ENCODE measurements at places on chromosomes 5 and 9. TPM values are rescaled to one million over a fixed set of nuclear protein-coding genes. Genes with fewer than 3 reads are reported as not detected.

NCBP1 gene
- 54.0 TPM for total RNA-seq

DOCK8 gene
- 4.2 TPM for total RNA-seq

JAKMIP2 gene
- 55.6 TPM for total RNA-seq

NKD2 gene
- 5.3 TPM for total RNA-seq

PCDHGA5 gene
- 7.2 TPM for total RNA-seq

GLDC gene
- 26.3 TPM for total RNA-seq

NDUFB6 gene
- total RNA-seq = 57.0 TPM

C9orf43 gene
- 0.69 TPM for total RNA-seq

BTNL8 gene
- not detected for total RNA-seq

NMUR2 gene
- total RNA-seq = not detected

SPATA31A3 gene
- not detected for total RNA-seq

NELFB gene
- 38.8 TPM for total RNA-seq

SLC22A4 gene
- 2.5 TPM for total RNA-seq

RAB3C gene
- 230 TPM for total RNA-seq

COQ4 gene
- total RNA-seq = 24.9 TPM

EIF4E1B gene
- 0.46 TPM for total RNA-seq

WDR31 gene
- 5.3 TPM for total RNA-seq

TNFSF8 gene
- 0.92 TPM for total RNA-seq

PLPP7 gene
- 9.2 TPM for total RNA-seq

RRAGA gene
- total RNA-seq = 83.7 TPM

LHX6 gene
- total RNA-seq = 22.1 TPM

TNFSF15 gene
- total RNA-seq = 0.23 TPM

RGS14 gene
- 10.1 TPM for total RNA-seq

TNC gene
- total RNA-seq = 112 TPM

SPAAR gene
- 0.46 TPM for total RNA-seq

OR1Q1 gene
- not detected for total RNA-seq

PRSS3 gene
- 5.3 TPM for total RNA-seq

RNF183 gene
- not detected for total RNA-seq

DEPDC1B gene
- 8.1 TPM for total RNA-seq

SLC1A3 gene
- 418 TPM for total RNA-seq

LECT2 gene
- total RNA-seq = not detected

ANKRD18A gene
- total RNA-seq = 11.3 TPM

F2R gene
- total RNA-seq = 28.6 TPM

OCLN gene
- total RNA-seq = 12.0 TPM

CDKN2A gene
- 0.46 TPM for total RNA-seq

COL5A1 gene
- total RNA-seq = 6.9 TPM

S100Z gene
- total RNA-seq = not detected

ALDOB gene
- 0.23 TPM for total RNA-seq

NDST1 gene
- 38.1 TPM for total RNA-seq

SPACA9 gene
- 5.1 TPM for total RNA-seq

PCDHB11 gene
- total RNA-seq = 14.8 TPM

INSL4 gene
- not detected for total RNA-seq

SPINK13 gene
- total RNA-seq = not detected

CTXN3 gene
- total RNA-seq = 8.5 TPM

SCAI gene
- total RNA-seq = 65.0 TPM

TLX3 gene
- not detected for total RNA-seq

DDX4 gene
- not detected for total RNA-seq

NIPBL gene
- 51.4 TPM for total RNA-seq

IFNA8 gene
- total RNA-seq = not detected

SLCO6A1 gene
- not detected for total RNA-seq

MAT2B gene
- total RNA-seq = 43.4 TPM

CFAP90 gene
- total RNA-seq = 13.4 TPM

PHF24 gene
- 45.2 TPM for total RNA-seq

NEUROG1 gene
- total RNA-seq = not detected

Measured in diencephalon (tissue), 1 donor.